HFFc6 (cell line): ENCODE measurements at places on chromosomes 5 and 9. TPM values are rescaled to one million over a fixed set of nuclear protein-coding genes. Genes with fewer than 3 reads are reported as not detected.

- no peak overlapping the region for H3K27ac ChIP-seq
- H3K36me3 ChIP-seq = 0 out of 2 replicates have a peak, but pooled peaks cover 4% of the 10 kb centered on the region
Observed at GRCh38 chr5:145124806-145125205, 710.3 kb downstream of the PRELID2 start.

DNA sequence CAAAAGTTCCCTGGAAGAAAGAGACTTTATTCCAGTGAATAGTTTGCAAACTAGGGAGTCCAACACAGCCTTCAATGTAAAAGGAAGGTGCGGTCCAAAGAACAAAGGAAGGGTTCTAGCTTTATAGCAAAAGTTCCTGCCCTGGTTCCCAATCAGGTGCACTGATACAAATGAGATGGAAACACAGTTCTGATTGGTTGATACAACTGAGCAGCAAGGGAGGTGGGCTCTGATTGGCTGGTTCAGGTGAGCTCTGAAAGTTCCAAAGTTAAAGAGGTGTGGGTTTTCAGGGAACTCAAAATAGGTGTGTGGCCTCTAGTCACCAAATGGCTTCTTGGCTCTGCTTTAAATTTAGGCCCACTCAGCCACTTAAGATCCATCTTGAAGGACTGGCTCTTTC lies 43.1 kb downstream of the P4HA2 start:
- peaks cover 27% of the 10 kb centered on the region for H3K4me1 ChIP-seq
- H3K4me3 ChIP-seq = no peak overlapping the region
- DNase-seq = no peak
- peaks cover 13% of the 10 kb centered on the region for H3K36me3 ChIP-seq
- no peaks in the 10 kb centered on the region for H3K27me3 ChIP-seq

GRCh38 chr9:135468854-135469521 lies 10.6 kb upstream of the PPP1R26 start:
- H3K4me1 ChIP-seq = peaks cover 42% of the 10 kb centered on the region
- H3K4me3 ChIP-seq = peak overlapping the region; percentile 82
- H3K27me3 ChIP-seq = no peaks in the 10 kb centered on the region
- DNase-seq = peak; percentile 50
- H3K27ac ChIP-seq = peak overlapping the region; percentile 81
- peaks cover 8% of the 10 kb centered on the region for H3K36me3 ChIP-seq

DNA sequence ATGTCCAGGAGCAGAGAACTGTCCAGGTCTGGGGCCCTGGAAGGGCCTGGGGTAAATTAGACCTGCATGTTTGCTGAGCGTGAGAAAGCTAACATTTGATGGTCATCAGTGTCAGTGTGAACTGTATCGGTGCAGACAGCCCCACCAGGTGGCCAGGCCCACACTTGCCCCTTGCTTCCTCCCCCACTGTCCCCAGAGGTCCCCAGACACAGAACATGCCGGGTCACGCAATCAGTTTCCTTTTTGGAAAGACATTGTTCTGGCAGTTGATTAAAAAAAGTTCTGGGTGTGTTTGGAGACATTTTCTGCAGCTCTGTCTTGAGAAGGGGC lies 1.5 kb downstream of the NKD2 start:
- DNase-seq = no peak
- H3K4me3 ChIP-seq = no peak overlapping the region
- H3K36me3 ChIP-seq = no peaks in the 10 kb centered on the region
- no peaks in the 10 kb centered on the region for H3K4me1 ChIP-seq
- H3K27me3 ChIP-seq = peaks cover 55% of the 10 kb centered on the region
- no peak overlapping the region for H3K27ac ChIP-seq

GRCh38 chr5:30051976-30052375 lies 1141.5 kb upstream of the CDH6 start:
- no peak overlapping the region for H3K27ac ChIP-seq
- DNase-seq = no peak
- H3K27me3 ChIP-seq = no peaks in the 10 kb centered on the region
- no peaks in the 10 kb centered on the region for H3K4me1 ChIP-seq
- H3K36me3 ChIP-seq = no peaks in the 10 kb centered on the region

GRCh38 chr9:73847536-73847935 lies 649.6 kb upstream of the RORB start:
- H3K36me3 ChIP-seq = no peaks in the 10 kb centered on the region
- H3K4me1 ChIP-seq = no peaks in the 10 kb centered on the region
- H3K4me3 ChIP-seq = no peak overlapping the region

DNA sequence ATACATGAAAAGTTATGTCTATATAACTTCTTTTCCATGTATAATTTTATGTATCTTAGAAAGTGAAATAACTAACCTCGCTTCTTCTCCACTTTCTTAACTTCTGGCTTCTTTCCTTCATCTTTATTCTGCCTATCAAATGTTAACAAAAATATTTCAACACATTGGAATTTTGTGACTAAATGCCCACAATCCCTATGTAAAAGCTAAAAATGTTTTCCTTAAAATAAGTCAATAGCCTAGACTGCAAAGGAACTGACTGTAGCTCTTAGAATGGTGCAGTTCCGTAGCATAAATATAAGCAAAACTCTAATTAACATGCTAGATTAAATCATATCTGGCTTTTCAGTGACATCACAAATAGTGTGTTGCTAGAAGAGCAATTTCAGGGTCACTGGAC lies 40.9 kb downstream of the PSIP1 start:
- no peaks in the 10 kb centered on the region for H3K27me3 ChIP-seq
- no peak overlapping the region for H3K4me3 ChIP-seq
- H3K36me3 ChIP-seq = peaks cover 25% of the 10 kb centered on the region
- H3K4me1 ChIP-seq = peaks cover 26% of the 10 kb centered on the region
- no peak overlapping the region for H3K27ac ChIP-seq

BSPRY gene
- not detected in 3 replicates for total RNA-seq

ATP10B gene
- not detected in 3 replicates for total RNA-seq

IL3 gene
- not detected in 3 replicates for total RNA-seq

GNAQ gene
- 42.0 to 46.5 TPM (median 45.2 TPM) in 3 replicates for total RNA-seq

KYAT1 gene
- total RNA-seq = 6.7 and 7.7 TPM in 2 replicates

ADAMTSL2 gene
- not detected in 3 replicates for total RNA-seq

CPLANE1 gene
- 10.5 to 12.7 TPM (median 11.8 TPM) in 3 replicates for total RNA-seq

CD74 gene
- total RNA-seq = not detected in 3 replicates
